ENCODE measurements at places on chromosomes 11 and 22. TPM values are rescaled to one million over a fixed set of nuclear protein-coding genes. Genes with fewer than 3 reads are reported as not detected.

TSPAN18 gene
- 21.9 TPM for total RNA-seq

GDPD4 gene
- not detected for total RNA-seq

FIBIN gene
- 5.6 TPM for total RNA-seq

OR4C5 gene
- total RNA-seq: not detected

LMO1 gene
- total RNA-seq: 3.1 TPM

OR2AG2 gene
- 1.6 TPM for total RNA-seq

TPP1 gene
- 13.1 TPM for total RNA-seq

LMO2 gene
- 12.2 TPM for total RNA-seq

JAM3 gene
- 46.0 TPM for total RNA-seq

SAA4 gene
- not detected for total RNA-seq

FAM180B gene
- not detected for total RNA-seq

KDELR3 gene
- 0.31 TPM for total RNA-seq

DUSP8 gene
- total RNA-seq: 8.8 TPM

CCND1 gene
- 5.0 TPM for total RNA-seq

Data from parietal lobe (tissue), 2 donors.